ENCODE measurements at places on chromosomes 11 and 22.

DNA sequence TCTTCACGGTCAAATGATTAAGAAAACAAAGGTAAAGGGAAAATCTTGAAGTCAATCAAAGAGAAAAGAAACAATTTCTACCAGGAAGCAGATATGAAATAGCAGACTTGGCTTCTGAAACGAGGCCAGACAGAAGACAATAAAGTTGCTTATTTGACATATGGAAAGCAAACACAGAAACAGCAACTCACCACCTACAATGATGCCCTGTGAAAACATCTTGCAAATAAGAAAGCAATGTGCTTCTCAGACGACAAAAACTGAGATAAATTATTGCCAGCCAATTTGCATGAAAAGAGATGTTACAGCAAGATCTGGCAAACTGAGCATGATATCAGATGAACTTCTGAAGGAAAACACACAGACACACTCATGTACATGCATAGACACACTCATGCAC lies 45.9 kb upstream of the CTSC start:
- no peak for DNase-seq

- DNase-seq, result no peak
Measured at GRCh38 chr22:17476838-17477237, 86.5 kb upstream of the SLC25A18 start.

- no peak for DNase-seq
Measured at GRCh38 chr22:47136671-47137070, 374.2 kb downstream of the TBC1D22A start.

DNA sequence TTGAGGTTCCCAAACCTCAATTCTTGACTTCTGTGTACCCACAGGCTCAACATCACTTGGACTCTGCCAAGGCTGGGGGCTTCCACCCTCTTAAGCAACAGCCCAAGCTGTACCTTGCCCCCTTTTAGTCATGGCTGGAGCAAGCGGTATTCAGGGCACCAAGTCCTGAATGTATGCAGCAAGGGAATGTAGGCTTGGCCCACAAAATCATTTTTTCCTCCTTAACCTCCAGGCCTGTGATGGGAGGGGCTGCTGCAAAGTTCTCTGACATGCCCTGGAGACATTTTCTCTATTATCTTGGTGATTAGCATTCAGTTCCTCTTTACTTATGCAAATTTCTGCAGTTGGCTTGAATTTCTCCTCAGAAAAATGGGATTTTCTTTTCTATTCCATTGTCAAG lies 4.9 kb upstream of the OR5L1 start:
- no peak for DNase-seq

- DNase-seq, result no peak
Measured at GRCh38 chr11:86930957-86931547, 24.1 kb downstream of the FZD4 start.

GRCh38 chr11:62805961-62806441 lies 761 bp upstream of the NXF1 start:
- DNase-seq, result no peak

DNA sequence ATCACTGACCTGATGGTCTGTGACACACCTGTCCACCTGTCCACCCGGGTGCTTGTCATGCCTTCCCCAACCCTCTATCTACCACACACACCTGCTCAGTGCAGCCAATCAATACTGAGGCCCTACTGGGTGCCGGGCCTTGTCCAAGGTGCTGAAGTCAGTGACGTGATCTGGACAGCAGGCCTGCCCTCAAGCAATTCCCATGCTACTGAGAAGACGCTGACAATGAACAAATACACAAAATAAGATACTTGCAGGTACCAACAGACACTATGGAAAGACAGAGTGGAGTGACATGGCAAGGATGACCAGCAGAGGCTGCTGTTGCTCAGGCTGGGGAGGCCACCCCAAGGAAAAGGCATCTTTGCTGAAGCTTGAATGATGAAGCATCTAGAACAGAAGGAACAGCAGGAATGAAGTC lies 21.2 kb downstream of the PLAAT3 start:
- DNase-seq, result no peak

DNA sequence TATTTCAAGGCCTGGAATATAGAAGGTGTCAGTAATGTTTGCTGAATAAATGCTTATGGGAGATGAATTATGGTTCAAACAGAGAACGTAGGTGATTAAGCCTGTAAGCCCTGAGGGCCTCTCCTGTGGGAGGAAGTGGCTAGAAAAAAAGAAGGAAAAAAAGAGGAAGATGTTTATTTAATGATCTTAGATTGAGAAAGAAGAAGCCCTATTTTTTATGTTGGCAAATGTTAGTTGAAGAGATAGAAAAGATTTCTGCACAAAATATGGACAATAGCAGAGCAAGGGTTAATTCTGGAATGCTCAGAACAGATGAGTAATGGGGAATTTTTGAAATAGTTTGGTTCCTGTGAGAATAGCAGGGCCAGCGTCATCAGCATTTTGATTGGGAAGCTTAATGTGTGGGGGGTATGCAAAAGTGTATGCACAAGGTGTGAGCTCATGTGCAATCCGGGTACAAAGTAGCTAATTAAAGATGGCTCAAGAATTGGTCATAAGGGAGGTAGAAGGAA lies 95.7 kb downstream of the TEAD1 start:
- DNase-seq, result no peak

DNA sequence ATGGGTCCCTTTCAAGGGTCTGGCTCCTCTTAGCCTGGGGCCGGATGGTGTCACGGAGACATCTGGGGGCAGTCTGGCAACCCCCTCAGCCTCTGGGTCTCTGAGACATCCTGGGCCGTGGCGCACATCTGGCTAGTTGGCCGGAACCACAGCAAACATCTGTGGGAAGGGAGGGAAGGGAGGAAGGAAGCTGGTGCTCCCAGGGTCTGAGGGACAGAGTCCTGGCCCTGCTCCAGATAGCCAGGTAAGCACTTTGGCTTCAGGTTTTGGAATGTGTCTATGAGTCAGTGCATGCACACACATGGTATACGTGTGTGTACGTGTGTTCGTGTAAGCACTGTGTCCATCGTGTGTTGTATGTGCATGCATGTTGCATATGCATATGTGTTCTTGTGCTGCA lies 225.1 kb downstream of the MN1 start:
- no peak for DNase-seq

All from posterior cingulate gyrus (tissue), 11 donors.